Left ventricle myocardium inferior (tissue), 1 donor: ENCODE measurements at places on chromosomes 16 and 17. TPM values are rescaled to one million over a fixed set of nuclear protein-coding genes. Genes with fewer than 3 reads are reported as not detected.

Gene MAP1LC3B
- 131 TPM for total RNA-seq

Gene SGCA
- 137 TPM for total RNA-seq

Gene CRHR1
- total RNA-seq = not detected

DNA sequence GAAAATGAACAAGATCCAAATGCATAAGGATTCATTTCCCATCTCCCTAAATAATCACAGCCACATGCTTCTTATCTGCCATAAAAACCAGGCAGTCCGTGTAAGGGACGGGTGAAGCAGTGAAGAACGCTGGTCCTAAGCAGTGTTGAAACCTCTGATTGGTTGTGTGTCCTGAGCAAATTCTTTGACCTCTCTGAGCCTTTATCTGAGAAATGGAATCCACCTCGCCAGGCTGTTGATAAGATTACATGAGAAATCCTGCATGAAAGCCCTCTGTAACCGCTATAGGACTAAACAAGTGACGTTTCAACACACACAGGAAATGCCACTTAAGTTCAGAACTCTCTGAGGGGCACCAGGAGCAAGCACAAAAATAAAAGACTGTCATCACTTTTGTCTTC is 26.8 kb downstream of the GAS7 start:
- no peak for DNase-seq

Gene BICDL2
- total RNA-seq = 0.05 TPM

DNA sequence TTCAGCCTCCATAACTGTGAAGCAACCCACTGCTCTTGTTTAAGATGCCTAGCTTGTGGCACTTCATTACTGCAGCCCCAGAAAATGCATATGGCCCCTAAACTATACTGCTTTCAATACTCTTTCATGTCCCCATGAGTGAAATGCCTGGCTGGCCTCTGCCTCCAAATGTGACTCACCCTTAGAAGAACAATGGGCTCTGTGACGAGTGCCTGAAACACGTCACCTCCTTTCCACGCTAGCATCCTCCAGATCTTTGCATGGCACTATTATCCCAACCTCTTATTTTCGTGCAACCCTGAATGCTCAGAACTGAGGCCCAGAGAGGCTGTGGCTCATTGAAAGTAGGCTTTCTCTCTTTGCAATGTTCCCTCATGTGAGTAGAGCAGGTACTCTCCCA is 233.1 kb downstream of the CBLN1 start:
- no peak for DNase-seq

Gene ADAD2
- total RNA-seq = 0.52 TPM

Gene KCNH6
- total RNA-seq = not detected

- DNase-seq = no peak
These were observed 80.0 kb downstream of the CCDC182 start for GRCh38 chr17:57665128-57665527.

DNA sequence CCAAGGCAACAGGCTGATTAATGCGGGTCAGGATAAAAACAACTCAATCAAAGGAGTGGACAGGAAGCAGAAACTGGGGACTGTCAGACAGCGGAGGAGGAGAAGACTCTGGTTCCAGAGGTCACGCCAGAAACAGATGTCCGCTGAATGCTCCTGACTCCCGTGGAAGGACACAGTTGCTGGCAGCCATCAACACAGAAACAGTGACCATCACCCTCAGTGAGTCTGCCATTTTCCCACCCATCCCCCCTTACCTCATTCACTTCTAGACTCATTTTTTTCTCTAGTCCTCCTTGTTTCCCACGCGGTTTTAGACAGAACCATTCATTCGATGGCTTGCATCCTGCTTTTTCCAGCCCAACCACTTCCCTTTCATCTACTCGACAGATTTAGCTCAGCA is 40.9 kb downstream of the DHRS7C start:
- no peak for DNase-seq

DNA sequence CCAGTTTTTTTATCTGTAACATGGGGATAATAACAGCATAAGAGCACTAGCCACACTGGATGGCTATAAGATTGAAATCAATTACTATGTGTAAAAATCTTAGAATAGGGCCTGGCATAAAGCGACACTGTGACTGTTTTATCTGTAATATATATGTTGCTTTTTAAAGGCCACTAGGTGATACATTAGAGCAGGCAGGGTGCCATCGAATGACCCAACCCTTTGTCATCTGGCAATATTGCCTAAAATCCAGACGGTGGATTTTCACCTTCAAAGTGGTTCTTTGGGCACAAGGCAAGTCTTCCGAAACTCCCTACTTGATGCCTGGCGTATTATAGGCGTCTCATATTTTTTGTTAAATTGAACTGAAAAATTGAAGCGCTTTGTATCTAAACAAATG is 69.1 kb downstream of the PRKCA start:
- DNase-seq = no peak

Gene TBC1D3C
- total RNA-seq = not detected

GRCh38 chr17:76200354-76200753 is 39.9 kb downstream of the RNF157 start:
- DNase-seq = no peak
